Activated CD8-positive, alpha-beta T cell treated with anti-CD3 and anti-CD28 coated beads for 36 hours (primary cell): ENCODE measurements at places on chromosomes 6 and 20. TPM values are rescaled to one million over a fixed set of nuclear protein-coding genes. Genes with fewer than 3 reads are reported as not detected.

DNA sequence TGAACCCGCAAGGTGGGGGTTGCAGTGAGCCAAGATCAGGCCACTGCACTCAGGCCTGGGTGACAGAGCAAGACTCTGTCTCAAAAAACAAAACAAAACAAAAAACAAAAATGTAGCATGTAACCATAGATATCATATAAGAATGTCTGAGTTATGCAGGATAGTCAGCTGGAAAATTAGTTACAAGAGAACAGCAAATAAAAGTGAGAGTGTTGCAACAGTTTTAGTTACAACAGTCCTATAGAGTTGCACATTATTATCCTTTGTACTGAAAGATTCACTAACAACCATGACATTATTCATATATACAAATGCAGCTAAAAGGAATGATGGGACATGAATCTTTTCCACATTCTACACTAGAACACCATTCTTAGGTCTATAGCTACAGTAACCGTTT lies 16.4 kb downstream of the RNF24 start:
- peaks cover under 1% of the 10 kb centered on the region for H3K36me3 ChIP-seq
- no peak for DNase-seq
- peaks cover 33% of the 10 kb centered on the region for H3K4me1 ChIP-seq
- no peaks in the 10 kb centered on the region for H3K27me3 ChIP-seq

GRCh38 chr20:58571356-58571692 lies 56.1 kb upstream of the APCDD1L start:
- no peaks in the 10 kb centered on the region for H3K36me3 ChIP-seq
- H3K27ac ChIP-seq, result no peak overlapping the region
- DNase-seq, result no peak
- peaks cover 2% of the 10 kb centered on the region for H3K4me1 ChIP-seq

DNA sequence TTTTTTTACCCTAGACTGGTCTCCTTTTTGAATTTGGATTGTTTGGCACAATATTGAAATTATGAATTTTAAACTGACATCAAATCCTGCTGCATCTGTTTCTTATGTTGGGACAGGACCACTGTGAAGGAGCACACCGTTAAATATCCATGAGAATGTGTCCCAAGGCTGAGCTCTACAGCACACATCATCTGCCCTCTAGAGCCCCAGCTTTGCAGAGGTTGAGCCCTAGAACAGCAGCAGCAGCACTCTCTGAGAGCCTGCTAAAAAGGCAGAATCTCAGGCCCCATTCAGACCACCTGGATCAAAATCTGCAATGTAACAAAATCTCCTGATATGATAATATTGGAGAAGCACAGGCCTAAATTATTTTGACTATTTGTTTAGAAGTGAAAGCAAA lies 192.1 kb upstream of the CCN2 start:
- H3K4me1 ChIP-seq, result no peaks in the 10 kb centered on the region
- no peak overlapping the region for H3K4me3 ChIP-seq
- no peak for DNase-seq
- no peaks in the 10 kb centered on the region for H3K36me3 ChIP-seq
- no peak overlapping the region for H3K27ac ChIP-seq
- no peaks in the 10 kb centered on the region for H3K27me3 ChIP-seq

GRCh38 chr6:105107207-105107606 lies 72.6 kb downstream of the POPDC3 start:
- no peak for DNase-seq
- H3K4me1 ChIP-seq, result no peaks in the 10 kb centered on the region
- no peak overlapping the region for H3K4me3 ChIP-seq

BEND6 gene
- not detected for total RNA-seq

TMC2 gene
- total RNA-seq, result not detected

MUCL3 gene
- not detected for total RNA-seq
